Effector memory CD8-positive, alpha-beta T cell (primary cell): ENCODE measurements at places on chromosomes 2 and 18.
A peak's percentile ranks its signal among the peaks of the same experiment; 100 is the strongest.

DNA sequence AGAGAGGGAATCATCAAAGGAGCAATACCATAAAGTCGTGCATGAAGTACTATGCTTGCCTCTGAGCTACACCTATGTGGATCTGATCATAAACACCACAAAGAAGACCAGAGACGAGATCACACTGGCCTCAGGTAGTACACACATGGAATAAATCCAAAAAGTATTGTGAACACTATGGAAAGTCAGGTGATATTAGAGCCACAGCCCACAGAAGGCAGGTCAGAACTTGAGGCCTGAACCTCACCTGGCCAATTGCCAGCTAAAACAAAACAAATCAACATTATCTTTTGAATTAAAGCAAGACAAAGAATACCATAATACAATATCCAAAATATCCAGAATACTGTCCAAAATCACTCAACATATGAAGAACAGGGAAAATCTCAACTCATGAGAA lies 371.1 kb downstream of the NCKAP5 start:
- DNase-seq: no peak

DNA sequence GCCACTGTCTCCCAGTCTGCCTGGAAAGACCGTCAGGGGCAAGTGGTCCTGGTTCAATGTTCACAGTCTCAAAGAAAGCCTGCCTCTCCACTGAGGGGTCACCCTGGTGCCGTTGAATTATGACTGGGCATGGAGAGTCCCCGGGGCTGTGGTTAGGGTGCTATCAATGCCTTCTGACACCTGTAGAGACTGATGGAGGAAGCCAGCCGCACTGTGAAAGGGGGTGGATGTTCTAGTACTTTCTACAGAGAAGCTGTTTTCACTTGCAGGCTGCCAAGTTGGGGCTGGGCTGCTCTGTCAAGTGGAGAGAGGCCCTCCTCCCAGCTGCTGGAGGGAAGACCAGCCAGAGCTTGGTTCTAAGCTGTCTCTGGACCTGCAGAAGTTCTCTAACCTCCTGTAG lies 80.5 kb downstream of the BCL2L11 start:
- no peak for DNase-seq

- DNase-seq: no peak
Measured at GRCh38 chr2:154193246-154193645, 321.5 kb downstream of the GALNT13 start.

GRCh38 chr2:71907503-71907902 lies 240.2 kb downstream of the CYP26B1 start:
- DNase-seq: no peak

GRCh38 chr2:20170704-20171250 lies 54.2 kb downstream of the SDC1 start:
- no peak for DNase-seq

DNA sequence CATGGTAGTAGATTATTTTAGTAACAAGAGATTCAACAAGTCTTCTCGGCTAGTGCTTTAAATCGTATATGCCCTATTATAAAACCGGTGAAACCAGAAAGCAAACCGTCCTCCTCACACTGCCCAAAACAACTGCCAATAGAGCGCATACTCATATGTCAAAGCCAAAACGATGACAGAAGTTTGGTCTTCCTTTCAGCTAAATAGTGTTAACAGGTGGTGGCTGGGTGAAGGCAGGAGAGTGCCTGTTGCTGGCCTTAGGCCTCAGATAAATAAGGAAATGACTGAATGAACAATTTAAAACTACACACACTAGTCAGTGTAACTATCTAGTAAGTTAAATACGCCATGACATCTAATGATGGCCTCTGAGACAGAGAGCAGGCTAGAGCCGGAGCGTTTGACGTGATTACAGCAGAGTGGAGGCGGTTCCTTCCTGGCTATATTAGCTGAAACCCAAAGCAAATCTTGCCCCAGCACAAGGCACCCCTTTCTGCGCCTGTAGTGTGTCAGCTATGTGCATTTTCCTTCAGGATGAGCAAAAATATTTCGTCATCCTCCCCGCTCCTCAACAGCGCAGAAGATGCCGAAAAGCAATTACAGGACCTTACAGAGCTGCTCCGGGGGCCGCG lies 1.6 kb downstream of the LONRF2 start:
- no peak for DNase-seq

GRCh38 chr18:6021306-6022073 lies 126.2 kb upstream of the TMEM200C start:
- no peak for DNase-seq

- DNase-seq: no peak
Measured at GRCh38 chr2:40997362-40997761, 545.5 kb upstream of the SLC8A1 start.

DNA sequence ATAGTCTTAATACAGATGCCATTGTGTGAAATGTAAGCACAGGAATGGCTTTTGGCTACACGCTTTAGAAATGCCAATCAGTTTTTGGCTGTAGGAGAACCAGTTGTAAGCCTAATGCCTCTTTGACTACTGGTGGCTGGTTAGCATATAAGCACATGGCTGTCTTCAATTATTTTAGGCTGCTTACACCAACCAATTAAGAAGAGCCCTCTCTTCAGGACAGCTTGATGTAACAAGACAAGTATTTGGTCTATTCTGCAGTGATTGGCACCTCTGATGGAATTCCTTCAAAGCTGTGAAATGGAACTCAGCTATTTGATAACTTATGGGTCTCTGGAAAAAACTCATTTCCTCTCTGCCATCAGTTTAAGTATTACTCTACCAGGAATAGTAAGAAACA lies 680.1 kb upstream of the FSHR start:
- no peak for DNase-seq

- DNase-seq: no peak
Measured at GRCh38 chr2:75577280-75577679, 16.5 kb upstream of the EVA1A start.

- no peak for DNase-seq
Measured at GRCh38 chr2:74278176-74278575, 65.0 kb downstream of the SLC4A5 start.

- no peak for DNase-seq
Measured at GRCh38 chr18:61771861-61772260, 120.9 kb downstream of the RNF152 start.

GRCh38 chr2:10531874-10532637 lies 83.9 kb upstream of the ODC1 start:
- no peak for DNase-seq

- DNase-seq: no peak
Measured at GRCh38 chr2:47000679-47001075, 85.1 kb upstream of the MCFD2 start.

GRCh38 chr18:11570769-11571412 lies 38.5 kb upstream of the SLC35G4 start:
- DNase-seq: no peak

DNA sequence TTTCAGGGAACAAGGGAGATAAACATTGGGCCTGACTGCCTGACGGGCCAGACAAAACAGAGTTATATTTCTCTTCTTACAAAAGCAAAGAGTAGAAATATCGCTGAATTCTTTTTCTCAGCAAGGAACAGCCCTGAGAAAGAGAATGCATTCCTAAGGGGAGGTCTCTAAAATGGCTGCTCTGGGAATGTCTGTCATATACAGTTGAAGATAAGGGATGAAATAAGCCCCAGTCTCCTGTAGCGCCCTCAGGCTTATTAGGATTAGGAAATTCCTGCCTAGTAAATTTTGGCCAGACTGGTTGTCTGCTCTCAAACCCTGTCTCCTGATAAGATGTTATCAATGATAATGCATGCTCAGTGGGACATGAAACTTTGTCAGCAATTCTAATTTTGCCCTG lies 134.9 kb upstream of the CNTNAP5 start:
- no peak for DNase-seq

DNA sequence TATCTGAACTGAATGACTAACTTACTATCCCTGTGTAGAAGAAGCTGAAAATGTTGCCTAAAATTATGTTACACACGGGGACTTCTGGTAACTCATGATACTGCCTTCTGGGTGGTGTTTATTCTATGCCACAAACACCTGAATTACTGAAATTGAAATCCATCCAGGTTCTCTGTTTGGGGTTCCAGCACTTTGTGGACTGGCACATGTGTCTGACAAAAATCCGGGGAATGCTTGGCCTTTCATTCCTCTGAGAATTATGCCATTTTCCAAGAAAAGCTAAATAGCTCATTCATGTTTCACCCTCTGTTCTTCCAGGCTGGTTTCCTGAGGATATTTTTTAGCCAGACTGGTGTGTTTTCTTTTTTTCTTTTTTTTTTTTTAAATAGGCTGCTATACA lies 59.5 kb upstream of the POU3F3 start:
- DNase-seq: no peak

- DNase-seq: no peak
Measured at GRCh38 chr18:8807488-8807805, 102.1 kb downstream of the MTCL1 start.

GRCh38 chr2:230865766-230866755 lies 1.3 kb downstream of the ITM2C start:
- DNase-seq: peak; percentile 41

GRCh38 chr18:58174285-58174684 lies 130.3 kb downstream of the NEDD4L start:
- no peak for DNase-seq

DNA sequence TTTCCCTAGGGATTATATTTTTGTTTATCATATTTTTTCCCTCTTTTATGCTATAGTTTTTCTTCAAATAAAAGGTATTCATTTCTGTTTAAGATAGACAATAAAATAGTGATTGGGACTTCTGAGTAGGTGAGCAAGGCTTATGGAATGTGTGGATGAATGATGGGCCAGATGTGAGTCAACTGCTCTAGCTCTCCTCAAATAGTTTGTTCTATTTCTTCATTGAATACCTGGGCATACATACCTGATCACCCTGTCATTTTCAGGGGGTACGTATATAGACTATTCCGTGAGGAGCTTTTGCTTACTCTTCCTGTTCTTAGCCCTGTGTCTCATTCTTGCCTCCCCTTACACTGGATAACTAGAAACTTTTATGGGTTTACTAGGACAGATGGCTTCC lies 41.9 kb downstream of the BABAM2 start:
- no peak for DNase-seq

DNA sequence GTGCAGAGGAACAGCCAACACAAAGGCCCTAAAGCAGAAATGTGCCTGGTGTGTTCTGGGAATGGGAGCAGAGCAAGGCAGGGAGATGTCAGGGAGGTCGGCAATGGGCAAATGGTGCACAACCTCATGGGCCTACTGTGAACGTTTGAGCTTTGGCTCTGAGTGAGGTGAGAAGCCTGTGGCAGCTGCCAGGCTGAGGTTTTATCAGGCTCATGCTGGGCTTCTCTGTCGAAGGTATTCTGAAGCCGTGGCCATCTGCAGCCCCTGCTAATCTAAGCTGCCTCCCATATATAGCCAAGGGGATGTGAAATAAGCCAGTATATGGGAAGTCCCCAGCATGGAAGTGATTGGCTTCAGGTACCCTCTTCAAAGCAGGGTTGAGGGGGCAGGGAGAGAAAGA lies 193.3 kb downstream of the SLC4A3 start:
- DNase-seq: no peak

DNA sequence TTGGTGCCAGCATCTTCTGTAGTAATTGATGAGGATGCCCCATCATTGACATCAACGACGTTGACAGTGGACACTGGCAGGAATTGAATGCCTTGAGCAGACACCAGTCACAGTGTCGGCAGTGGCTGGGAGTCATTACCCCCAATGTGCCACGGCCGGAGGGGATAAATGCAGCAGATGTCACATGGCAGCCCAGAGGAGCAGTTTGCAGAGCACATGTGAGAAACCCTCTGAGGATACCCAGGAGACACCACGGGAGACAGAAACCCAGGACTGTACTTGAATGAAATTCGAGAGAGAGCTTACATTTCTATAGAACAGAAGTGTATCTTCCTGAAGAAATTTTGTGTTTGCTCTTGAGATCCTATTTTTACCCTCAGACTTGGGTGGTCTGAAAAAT lies 409.1 kb upstream of the TNP1 start:
- no peak for DNase-seq

DNA sequence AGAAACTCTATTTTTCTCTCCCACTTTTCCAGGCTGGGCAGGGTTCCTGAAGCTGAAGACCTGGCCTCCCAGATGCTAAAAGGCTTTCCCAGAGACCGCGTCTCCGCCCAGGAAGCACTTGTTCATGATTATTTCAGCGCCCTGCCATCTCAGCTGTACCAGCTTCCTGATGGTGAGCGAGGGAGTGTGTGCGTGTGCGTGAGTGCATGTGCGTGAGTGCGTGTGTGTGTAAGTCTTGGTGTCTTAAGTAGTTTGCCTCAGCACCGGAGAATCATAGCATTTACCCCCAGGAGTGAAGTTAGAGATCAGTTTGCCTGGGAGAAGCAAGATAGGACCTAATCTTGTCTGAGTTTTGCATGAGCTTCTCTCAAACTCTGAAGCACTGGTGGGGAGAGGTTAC lies 73.7 kb downstream of the CDK15 start:
- no peak for DNase-seq

DNA sequence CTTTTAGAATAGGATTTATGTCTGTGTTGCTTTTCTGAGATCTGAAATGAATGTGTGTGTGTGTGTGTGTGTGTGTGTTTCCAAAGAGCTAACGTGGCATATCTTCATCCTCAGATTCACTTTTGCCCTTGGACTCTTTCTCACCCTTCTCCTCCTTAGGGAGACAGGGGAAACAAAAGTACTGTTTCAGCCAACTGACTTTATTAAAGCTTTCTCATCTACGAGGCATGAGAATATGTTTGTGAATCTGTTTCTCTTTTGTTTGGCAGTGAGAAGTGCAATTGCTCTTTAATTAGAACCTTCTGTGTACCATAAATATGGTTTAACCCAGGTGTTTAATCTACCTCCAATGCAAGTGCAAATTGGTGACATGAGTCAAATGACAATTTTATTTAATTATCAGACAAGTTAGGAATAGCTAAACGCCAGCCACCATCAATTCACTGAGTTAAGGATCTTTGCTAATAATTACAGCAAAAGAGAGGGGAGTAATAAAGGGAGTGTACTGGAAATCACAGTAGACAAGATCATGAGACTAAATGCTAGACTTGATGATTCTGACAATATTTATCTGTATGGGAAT lies 186.4 kb upstream of the COL3A1 start:
- DNase-seq: no peak

GRCh38 chr2:68687018-68687417 lies 43.6 kb downstream of the PROKR1 start:
- DNase-seq: no peak

DNA sequence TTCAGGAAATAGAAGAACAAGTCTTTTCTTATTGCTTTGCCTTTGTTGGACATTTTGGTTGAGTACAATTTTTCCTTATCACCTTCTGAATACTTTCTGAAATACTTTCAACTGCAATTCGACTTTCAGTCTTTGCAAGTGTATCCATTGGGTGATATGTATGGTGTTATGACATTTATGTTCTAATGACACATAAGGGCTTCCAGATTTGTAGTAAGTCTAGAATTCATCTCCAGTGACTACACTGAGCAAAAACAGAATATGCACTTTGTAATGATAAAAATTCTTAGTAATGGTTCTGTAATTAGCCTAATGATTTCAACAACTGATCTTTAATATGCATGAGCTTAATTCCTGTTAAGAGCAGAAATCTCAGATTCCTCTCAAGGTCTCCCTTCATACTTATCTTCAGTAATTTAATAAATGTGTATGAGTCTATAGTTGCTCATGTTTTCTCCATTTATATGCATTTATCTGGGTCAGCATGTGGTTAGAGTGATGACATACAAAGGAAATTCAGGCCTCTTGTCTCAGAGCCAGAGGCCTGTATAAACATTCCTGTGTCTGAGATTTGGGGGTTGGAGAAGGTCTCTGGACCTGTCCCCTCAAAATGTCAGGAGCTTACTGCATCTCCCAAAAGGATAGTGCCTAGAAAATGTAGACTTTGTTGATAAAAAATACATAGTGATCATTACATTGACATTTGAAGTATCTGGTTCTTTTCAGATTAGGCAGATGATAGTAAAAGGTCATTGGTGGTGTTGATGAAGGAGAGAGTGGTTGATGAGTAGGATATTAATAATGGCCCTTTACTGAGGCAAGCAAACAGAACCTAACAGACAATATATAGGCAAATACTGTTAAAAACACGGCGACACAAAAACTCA lies 114.9 kb downstream of the QPCT start:
- DNase-seq: no peak
